H4 (cell line): ENCODE measurements at places on chromosomes 5 and 9.

GRCh38 chr9:7161469-7161868 is 403.7 kb downstream of the KDM4C start:
- no peak for DNase-seq

DNA sequence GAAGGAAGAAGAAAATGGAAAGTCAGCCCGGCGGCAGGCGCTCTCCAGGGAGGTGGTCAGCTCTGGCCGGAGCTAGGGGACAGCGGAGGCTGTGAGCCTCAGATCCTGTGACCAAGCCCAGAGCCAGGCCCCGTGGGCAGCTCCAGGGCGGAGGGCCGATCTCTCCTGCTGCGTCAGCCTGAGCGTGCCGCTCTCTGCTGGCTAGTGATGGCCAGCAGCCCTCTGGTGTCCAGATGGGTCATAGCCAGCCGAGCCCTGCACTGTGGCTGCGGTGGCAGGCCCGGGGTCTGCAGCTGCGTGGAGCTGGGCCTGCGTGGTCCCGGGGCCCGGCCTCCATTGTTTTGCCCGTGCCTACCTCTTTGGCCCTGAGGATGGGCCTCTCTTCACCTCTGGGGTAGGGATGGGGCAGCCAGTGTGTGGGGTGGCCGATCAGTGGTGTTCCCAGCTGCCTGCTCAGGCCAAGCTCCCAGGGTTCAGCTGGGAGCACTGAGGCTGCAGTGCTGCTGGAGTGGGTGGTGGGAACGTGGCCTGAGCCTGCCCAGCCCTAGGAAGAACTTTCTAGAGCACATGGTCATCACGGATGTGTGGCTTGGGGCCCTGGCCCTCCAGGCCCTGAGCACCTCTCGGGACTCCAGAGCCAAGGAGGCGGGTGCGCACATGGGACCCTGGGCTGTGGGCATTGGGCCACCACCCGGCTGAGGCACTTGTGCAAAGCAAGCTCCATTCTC is 17.1 kb upstream of the NRARP start:
- DNase-seq = no peak

- no peak for DNase-seq
Measured at GRCh38 chr5:151042453-151043093, 22.2 kb downstream of the GPX3 start.

GRCh38 chr9:582775-583174 is 258.7 kb upstream of the DMRT1 start:
- no peak for DNase-seq

GRCh38 chr9:114372921-114373448 is 14.8 kb downstream of the AKNA start:
- DNase-seq = no peak

DNA sequence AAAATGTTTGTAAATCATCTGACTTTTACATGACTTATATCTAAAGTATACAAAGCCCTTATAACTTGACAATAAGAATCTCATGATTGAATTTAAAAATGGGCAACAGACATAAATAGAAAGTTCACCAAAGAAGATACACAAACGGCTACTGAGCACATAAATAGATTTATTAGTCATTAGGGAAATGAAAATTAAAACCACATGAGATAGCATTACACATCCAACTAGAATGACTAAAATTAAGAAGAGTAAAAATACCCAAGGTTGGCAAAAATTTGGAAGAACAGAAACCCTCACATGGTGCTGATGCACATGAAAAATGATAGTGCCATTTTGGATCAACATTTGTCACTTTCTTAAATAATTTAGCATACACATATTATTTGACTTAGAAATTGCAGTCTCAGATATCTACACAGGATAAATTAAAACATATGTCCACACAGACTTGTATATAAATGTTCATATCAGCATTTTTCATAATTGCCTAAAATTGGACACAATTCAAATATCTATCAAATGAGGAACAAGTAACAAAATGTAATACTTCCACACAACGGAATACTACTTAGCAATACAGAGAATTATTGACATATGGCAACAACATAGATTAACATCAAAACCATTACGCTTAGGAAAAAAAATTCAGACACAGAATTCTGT is 359.1 kb upstream of the DAB2 start:
- no peak for DNase-seq

GRCh38 chr5:14768508-14769365 is 102.8 kb downstream of the ANKH start:
- no peak for DNase-seq

- no peak for DNase-seq
Measured at GRCh38 chr9:128078504-128079434, 10.7 kb downstream of the SLC25A25 start.

- no peak for DNase-seq
Measured at GRCh38 chr5:172860520-172861443, 26.7 kb downstream of the ERGIC1 start.

DNA sequence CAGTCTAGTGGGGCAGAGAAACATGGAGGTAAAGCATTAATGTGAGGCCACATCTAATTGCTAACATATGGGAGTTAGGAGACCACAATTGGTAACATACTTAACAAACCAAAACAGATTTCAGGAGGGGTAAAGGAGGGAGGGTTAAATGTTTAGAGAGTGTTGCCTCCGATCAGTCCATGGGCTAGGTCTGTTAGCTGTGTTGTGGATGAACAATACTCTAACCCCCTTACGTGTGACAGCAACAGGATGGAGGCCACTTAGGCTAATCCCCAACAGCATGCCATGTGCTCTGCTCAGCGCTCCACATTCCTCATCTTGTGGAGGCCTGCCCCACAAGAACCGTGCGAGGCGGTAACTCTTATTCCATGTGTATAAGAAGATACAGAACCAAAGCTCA is 167.0 kb downstream of the CRB2 start:
- DNase-seq = no peak

DNA sequence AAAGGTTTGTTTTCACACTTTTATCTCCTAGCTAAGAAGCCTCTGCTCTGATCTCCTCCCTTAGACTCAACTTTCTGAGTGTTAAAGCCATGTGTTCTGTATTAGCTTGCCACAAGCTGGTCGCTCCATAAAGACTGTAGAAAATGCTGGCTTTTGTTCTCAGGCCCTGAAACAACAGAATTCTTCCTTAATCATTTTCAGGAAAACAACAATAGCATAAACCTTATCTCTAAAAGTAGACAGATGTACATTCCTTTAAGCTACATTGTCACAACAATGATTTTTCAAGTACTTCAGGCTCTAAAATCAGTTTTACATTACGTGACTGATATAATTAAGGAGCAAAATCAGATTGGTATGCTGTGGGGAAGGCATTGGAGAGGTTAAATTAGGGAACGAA is 41.9 kb downstream of the VCAN start:
- no peak for DNase-seq

DNA sequence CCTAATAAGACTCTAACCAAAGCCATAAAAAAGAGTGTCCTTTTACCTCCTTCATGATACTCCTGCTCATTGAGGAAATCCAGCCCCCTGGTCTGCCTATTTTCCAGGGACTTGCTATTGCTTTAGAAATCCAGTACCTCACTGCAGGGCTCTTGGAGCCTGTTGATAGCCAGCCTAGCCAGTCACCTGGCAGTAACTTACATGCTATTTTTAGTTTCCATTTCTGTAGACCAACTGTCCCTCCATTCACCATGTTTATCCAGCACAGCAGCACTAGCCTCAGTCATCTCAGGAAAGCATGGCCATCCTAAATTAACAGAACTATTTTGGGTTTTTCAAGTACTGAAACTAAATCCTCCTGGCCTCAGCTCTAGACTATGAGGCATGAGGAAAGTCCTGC is 91.5 kb upstream of the PHF24 start:
- DNase-seq = no peak

GRCh38 chr9:114001410-114001685 is 76.8 kb downstream of the AMBP start:
- no peak for DNase-seq

DNA sequence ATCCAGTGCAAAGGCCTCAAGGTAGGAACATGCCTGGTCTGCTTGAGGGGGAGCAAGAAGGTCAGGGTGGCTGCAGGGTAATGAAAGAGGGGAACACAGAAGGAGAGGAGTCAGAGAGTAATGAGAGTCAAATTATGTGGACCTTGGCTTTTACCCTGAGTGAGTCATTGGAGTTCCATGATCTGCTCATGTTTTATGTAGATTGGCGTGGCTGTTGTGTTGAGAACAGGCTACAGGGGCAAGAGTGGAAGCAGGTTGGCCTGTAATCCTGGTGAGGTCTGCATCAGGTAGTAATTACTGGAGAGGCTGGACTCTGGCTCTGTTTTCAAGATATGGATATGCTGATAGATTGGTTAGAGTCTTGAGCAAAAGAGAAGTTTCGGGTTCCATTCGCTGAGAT is 177.7 kb upstream of the NR3C1 start:
- no peak for DNase-seq

DNA sequence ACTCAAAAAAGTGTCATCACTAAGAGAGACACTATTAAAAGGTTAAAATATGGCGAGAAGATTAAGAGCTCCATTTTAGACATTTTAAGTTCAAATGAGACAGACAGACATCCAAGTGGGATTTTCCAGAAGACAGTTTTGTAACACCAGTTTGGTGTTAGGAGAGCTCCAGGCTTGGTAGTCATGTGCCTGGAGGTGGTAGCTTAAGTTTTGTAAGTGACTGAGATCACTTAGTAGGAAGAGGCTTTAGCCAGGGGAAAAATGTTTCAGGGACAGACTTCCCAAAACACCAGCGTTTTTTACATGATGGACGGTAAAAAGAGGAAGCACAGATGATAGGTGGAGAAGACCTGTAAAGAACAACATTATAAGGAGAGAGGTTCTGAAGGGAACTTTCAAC is 150.3 kb downstream of the GIN1 start:
- DNase-seq = no peak

- DNase-seq = no peak
Measured at GRCh38 chr9:90019626-90020025, 414.8 kb downstream of the GADD45G start.

DNA sequence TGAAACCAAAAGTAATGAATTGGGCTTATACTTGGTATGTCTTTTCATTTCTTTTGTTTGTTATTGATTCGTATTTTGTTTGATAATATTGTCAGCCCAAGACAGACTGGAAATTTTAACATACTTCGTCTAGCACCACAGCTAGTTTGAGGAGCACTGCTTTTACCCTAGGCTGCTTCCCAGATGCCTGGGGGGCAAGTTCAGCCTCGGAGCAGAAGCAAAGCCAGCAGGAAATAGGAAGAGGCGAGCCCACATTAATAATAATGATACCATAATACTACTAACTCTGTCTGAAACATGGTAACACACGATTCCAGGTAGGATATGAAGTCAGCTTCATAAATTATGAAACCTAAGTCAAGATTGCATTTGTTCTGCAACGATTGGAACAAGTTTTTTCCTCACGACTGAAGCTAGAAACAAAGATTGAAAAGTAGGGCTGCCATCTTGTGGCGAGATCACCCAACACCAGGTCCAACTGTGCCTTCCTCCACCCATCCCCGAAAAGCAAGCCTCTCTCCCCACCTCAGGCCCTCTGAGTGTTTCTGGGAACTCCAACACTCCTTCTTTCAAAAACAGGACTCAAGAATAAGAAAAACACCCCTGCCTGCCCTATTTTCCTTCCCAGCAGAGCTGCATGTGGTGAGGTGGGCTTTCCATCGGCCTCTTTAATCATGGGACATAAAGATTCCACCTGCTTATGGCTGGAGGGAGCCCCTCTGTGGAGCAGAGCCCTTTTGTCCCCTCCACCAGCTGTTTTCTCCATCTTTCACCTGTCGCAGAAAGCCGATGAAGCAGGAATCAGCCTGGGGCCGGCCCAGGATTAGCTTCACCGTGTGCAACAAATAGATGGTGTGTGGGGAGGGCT is 236.4 kb downstream of the CAAP1 start:
- peak; percentile 16 for DNase-seq

- no peak for DNase-seq
Measured at GRCh38 chr9:97373331-97373730, 38.6 kb upstream of the TDRD7 start.

- no peak for DNase-seq
Measured at GRCh38 chr9:134220311-134220710, 55.9 kb upstream of the RNU6ATAC start.

DNA sequence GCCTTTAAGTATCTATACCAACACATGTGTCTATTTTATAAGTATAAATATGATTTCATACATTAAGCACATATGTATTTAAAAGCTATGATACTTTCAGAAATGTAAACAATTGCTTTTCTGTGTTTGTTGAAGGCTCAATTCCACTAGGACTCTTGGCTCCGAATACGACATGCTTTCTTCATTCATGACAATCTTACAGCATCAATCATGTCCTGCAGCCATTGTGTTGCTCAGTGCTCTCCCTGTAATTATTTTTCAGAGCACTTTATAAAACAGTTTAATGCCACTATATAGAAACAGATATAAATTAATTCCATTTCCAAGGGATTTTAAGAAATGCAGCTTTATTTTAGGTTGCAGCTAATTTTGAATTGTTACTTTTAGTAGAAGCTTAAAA is 167.3 kb downstream of the TAF11L14 start:
- no peak for DNase-seq

GRCh38 chr5:40688996-40689395 is 9.3 kb downstream of the PTGER4 start:
- DNase-seq = no peak

DNA sequence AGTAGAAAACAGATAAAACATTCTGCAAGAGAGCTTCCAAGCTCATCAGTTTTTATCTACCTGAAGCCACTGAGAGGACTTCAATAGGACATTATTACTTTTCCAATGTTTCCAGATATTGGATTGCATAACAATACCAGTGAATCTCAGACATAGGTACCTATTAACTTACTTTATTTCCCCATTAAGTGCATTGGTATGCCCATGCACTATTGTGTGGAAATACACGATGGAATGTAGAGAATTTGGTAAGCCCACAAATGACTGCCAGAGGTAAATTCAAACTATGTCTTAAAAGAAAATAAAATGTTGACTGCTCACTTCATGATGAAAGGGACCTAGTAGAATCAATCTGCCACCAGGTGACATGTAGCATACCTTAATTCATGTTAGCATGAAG is 48.1 kb upstream of the PRR16 start:
- DNase-seq = no peak

DNA sequence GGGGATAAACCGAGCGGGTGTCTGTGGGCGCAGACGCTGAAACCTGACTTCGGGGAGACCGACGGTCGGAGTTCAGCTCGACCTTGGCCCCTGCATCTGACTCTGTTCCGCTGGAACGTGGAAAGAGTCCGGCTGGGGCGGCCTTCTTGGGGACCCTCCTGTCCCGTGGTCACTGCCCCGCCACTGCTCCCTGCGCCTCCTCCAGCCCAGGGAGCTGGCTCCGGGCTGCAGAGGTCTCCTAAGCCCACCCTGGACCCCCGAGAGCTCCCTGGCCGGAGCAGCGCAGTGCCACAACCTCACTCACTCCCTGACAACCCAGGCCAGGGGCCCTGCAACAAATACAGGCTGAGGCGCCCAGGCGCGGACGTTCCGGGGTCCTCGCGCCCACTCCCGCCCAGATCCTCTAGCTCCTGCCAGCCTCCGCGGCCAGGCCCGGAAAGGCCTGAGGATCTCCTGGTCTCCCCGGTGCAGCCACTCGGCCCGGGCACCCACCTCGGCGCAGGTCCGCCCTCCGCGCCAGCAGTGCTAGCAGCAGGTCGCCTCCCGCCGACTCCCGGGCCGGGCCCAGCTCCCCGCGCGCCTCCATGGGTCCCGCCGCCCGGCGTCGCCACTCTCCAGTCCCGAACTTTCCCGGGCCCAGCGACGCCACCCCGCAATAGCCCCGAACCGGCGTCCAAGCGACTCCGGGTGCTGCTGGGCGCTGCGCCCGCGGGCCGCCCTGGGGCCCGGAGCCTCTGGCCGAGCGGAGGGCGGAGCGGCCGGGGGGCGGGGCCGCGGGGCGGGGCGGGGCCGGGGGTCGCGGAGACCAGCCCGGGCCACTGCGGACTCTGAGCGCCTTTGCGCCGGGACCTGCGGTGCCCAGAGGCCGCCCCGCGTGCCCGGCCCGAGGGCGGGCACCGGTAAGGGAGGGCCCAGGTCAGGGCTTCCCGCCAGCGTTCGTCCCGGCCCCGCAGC is 2.2 kb downstream of the LHX3 start:
- no peak for DNase-seq

GRCh38 chr5:144134194-144134826 is 36.1 kb downstream of the YIPF5 start:
- DNase-seq = no peak
